ENCODE measurements at places on chromosomes 5 and 9.

GRCh38 chr9:124174433-124174832, 83.3 kb upstream of the NEK6 start:
- no peak for DNase-seq

- DNase-seq, result peak; percentile 2
Observed at GRCh38 chr5:54620141-54620933, 102.8 kb downstream of the SNX18 start.

- DNase-seq, result no peak
Observed at GRCh38 chr5:88489364-88489763, 220.7 kb upstream of the TMEM161B start.

GRCh38 chr9:4894076-4894475, 91.0 kb upstream of the JAK2 start:
- DNase-seq, result no peak

- no peak for DNase-seq
Observed at GRCh38 chr9:97555164-97555563, 53.7 kb downstream of the TMOD1 start.

DNA sequence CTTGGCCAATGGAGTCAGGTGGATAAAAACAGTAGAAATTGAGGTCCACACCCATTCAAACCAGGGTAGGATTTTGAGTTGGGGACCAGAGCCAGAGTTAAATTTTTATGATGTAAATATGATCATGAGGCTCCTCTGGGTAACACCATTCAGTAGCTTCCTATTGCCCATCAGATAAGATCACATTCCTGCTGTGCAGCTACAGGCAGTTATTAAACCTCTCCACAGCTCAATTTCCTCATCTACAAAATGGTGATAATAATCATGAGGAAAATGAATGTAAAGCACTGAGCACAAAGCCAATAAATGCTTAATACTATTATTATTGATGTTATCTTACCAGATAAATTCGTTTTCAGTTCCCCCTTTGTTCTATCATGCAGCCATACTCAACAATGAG, 432.0 kb downstream of the CAAP1 start:
- no peak for DNase-seq

DNA sequence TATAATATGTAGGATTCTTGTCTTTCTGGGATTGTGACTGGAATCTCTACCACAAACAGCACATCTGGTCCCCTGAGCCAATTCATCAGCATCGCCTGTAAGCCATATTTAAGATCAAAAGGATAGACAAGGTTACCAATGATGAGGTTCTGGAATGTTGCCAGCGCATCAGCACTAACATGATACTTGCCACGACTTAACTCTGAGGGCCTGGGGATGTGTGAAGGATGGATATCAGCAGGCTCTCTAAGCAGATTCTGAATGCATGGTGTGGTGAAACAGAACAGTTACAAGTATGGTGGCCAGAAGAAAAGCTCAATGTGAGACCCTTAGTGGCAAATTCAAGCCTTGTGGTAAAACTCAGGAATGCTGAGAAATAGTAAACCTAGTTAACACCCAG, 143.0 kb downstream of the XRCC4 start:
- DNase-seq, result no peak

DNA sequence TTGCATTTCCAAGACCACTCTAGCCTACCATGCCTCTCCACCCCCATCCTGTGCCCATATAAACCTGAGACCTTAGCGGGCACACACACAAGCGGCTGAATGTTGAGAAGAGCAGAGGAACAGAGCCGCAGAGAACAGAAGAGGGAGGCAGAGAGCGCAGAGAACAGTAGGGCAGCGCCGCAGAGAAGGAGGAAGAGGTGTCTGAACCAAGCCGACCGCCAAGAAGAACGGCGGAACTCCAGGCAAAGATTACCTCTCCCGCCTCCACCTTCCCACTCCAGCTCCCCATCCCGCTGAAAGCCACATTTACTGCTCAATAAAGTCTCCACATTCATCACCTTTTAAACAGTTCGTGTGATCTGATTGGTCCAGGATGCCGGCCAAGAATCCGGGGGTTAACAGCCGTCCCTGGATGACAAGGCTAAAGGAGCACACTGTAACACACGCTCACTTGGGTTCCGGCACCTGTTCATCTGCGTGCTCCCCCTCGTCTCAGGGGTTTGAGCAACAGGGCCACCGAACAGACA, 33.2 kb downstream of the GRIN3A start:
- no peak for DNase-seq

DNA sequence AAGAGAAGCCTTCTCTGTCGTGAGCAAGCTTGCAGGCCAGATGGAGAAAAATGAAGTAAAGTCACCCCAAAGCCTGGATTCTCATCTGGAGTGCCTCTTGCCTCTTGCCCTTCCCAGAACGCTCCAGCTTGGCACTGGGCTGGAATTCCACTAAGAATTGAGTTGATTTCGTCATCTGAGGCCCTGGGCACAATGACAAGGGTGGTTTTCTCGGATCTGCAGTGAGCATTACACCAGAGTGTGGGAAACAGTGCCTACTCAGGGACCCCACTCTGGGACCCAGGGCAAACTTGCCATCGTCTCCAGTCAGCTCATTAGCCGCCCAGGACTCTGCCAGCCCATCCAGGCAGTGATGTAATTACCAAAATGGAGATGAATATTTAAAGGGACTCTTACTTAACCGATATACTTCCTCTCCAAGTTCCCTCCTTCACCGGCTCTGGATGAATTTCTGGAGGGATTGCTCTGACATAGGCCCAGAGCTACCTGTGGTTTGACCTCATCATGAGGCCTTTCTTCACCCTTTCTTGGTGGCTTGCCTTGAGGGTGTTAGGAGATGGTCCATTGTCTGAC, 44.7 kb upstream of the LCP2 start:
- no peak for DNase-seq

DNA sequence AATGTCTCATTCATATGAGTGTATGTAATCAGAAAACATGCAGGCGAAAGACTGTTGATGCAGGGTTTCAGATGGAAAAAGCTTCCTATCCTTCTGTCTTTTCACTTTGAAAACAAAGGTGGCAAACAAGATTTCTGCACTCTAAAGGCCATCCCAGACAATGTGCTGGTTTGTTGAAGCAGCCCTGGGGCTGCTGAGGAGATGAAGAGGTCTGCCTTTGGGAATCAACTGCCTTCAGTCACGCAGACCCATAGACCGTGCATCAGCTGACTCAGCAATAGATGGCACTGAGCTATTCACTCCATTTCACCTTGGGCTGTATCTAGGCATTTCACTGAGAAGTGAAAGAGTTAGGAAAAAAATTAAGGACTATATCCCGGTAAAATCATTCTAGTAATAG, 60.5 kb upstream of the C5orf46 start:
- no peak for DNase-seq

GRCh38 chr5:143938230-143938629, 126.3 kb downstream of the HMHB1 start:
- DNase-seq, result no peak

GRCh38 chr5:44660251-44660650, 148.5 kb upstream of the MRPS30 start:
- DNase-seq, result no peak

- DNase-seq, result no peak
Observed at GRCh38 chr9:137141976-137142936, 3.3 kb downstream of the GRIN1 start.

DNA sequence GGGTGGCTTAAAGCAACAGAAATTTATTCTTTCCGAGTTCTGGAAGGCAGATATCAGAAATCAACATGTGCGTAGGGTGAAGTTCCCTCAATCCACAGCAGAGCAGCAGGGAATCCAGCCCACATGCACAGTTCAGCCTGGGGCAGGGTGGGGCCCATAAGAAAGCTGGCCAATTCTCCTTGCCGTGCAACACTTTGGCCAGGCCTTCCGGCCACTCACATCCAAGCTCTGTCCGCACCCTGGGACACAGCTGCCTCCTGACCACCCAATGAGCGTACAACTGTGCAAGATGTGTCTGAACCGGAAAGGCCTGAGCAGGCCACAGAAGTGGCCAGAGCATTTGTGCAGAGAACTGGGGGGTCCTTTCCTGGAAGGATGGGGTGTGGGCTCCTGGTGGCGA, 274.9 kb downstream of the GADD45G start:
- no peak for DNase-seq

DNA sequence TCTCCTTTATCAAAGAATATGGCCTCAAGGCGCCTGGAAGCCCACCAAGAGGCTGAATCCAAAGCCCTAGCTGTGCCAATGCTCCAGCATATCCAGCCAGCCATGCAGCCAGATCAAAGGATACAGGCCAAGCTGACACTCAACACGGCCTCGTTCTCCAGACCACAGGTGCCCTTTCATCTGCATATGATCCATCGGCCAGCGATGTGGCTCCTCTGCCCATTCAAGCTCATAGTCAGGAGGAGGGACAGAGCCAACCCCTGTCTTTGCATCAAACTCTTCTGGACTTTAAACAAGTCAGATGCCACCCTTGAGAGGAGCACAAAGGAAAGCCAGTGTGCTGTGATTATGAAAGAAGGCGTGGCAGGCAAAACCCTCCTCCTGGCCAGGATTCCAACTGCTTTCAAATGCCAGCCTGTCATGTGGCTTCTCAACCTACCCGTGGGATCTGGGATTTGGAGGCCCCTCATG, 42.5 kb downstream of the ADAM19 start:
- DNase-seq, result no peak

DNA sequence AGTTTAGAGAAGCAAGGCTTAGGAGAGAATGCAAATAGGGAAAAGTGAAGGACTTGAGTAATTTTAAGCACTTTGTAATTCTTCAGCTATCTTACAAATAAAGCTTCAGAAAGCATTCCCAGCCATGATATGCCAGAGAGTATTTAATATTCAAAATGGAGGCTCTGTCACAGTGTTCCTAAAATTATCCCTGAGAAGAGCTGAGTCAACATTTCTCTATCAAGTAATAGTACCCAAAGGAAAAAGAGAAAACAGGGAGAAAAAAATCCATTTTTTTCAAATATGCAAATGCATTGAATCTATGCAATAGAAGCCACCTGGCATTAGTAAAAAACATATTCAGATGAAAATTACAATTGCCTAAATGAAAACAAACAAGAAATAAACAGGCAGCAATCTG, 392.6 kb upstream of the FAM174A start:
- no peak for DNase-seq

DNA sequence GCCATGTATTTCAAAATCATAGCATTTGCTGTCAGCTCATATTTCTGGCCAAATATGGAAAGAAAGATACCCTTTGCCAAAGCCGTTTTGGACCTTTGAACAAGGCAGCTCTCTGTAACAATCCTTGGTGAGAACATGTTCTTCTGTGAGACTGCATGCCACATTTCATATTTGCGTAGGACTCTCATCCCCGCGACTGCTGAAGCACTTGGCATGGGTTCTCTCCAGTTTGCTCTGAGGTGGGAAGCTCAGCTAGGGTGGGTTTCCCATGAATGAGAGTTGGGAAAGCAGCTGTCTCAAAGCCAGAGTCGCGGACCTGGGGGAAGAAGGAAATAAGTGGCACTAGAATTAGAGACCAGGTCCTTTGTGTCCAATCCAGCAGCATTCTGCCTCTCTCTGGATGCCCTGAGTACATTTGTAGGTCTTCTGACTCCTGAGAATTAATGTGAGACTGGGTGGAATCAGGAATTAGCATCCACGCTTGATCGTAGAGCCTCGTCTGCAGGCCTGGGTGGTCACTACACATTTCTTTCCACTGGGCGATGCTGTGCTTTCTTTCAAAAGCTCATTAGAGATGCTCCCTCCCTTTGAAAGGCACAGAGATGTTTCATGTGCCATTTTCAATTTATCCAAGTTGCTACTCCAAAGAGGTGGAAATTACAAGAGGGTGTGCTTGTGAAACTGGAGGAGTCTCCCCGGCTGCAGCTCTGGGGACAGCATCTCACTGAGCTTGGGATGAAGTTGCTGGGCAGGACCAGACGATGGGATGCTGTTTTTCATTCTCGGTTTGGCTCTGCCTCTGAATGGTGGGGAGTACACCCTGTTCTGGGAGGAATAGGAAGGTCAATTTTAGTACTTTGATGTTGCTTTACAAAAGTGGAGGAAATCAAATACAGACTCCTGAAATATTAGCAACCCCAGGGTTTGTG, 197.2 kb downstream of the GADD45G start:
- DNase-seq, result no peak

- no peak for DNase-seq
Observed at GRCh38 chr5:131974016-131974415, 28.6 kb upstream of the MEIKIN start.

DNA sequence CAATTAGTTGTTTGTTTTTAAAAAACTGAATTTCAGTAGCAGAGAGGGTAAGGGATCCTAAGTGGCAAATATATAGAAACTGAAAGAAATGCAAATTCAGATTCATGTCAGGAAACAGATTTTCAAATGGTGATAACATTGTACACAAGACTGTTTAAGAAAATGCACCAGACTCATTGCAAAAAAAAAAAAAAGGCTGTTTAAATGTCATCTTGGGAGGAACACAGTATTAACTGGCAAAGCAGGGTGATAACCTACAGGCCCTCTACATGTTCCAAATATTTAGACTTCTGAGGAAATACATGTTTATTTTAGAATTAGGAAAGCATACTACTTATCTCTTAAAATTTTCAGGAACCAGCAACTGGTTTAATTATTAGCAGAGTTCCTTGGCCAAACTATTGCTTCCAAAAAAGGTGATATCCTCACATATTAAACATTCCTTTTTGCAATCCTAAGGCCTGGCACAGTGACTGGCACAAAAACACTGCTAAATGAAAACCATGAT, 114.5 kb downstream of the TSSK1B start:
- DNase-seq, result no peak

DNA sequence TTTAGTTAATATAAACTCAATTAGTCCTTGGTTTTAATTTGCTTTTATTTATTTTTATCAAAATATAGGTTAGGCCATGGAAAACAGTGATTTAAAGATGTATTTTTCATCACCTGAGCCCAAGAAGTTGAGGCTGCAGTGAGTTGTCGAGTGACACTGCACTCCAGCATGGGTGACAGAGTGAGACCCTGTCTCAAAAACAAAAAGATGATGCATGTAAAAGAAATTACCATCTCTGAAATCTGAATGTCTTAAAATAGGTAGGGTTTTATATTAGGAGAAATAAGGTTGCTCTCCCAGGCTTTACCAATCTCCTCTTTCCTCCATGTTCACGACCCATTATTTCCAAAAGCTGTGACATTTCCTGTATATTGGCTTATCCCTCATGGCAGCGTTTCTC, 162.3 kb upstream of the DAP start:
- DNase-seq, result no peak

DNA sequence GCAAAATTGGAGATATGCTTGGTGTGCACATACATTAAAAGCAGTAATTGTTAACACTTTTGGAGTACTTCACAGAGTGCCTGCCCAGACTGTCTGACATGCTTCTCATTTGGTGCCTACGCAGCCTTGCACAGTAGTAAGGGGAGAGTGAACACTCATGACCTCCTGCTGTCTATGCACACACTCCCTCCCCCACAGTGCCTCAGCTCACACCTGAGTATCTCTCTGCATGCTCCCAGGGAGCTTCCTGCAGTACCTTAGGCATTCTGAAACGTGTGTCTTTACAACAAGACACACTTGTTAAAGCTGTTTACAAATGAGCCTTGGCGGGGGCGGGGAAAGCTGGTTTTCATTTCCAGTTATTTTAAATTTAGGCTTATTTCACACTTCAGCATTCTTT, 18.0 kb downstream of the MAP3K1 start:
- no peak for DNase-seq

GRCh38 chr5:122262103-122262502, 49.9 kb upstream of the SNCAIP start:
- DNase-seq, result no peak

GRCh38 chr9:6986141-6986815, 228.5 kb downstream of the KDM4C start:
- no peak for DNase-seq

GRCh38 chr9:21281275-21281674, 23.8 kb downstream of the IFNA5 start:
- no peak for DNase-seq
